ENCODE measurements at places on chromosomes 7 and 10.

- no peak for DNase-seq
Observed at GRCh38 chr10:126402721-126403695, 14.7 kb upstream of the ADAM12 start.

- DNase-seq, result no peak
Observed at GRCh38 chr7:157462419-157462771, 125.6 kb downstream of the DNAJB6 start.

DNA sequence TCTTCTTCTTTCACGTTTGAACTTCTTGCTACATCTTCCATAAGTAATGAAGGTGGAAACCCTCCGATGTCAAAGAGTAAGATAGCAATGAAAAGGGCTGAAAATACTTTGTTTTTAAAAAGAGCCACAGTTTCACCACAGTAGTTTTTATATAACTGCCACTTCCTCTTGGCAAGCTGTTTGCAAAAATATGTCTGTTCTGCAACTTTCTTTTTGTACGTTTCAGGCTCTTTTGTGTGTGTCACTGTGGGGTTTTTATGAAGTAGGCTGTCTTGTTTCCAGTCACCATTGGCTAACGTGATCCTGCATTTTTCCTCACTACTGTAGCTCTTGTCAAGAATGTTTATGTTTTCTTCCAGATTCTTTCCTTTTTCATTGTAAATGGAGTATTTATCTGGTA lies 55.6 kb downstream of the SLC16A9 start:
- DNase-seq, result no peak

GRCh38 chr10:34437906-34438305 lies 377.2 kb downstream of the PARD3 start:
- DNase-seq, result no peak

GRCh38 chr7:103388469-103389140 lies 41.2 kb downstream of the PSMC2 start:
- DNase-seq, result no peak

- no peak for DNase-seq
Observed at GRCh38 chr10:76388321-76389023, 957.0 kb downstream of the LRMDA start.

DNA sequence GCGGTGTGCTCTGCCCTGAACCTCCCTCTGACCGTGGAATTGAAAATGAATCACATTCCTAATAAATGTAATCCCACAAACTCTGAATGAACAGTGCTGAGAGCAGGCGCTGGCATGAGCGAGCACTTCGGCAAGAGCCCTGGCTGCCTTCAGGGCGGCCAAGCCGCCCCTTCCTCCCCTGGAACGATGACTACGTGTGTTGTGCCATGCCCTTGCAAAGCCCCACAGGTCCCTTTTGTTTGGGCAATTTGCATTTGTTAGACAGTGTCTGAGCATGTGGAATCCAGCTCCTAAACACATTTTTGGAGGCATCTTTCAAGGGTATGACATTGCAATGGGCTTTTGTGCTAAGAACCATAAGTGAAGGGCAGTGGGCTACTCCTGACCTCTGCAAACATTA lies 95.6 kb upstream of the MKI67 start:
- no peak for DNase-seq

GRCh38 chr10:71396711-71397295 lies at the start of gene CDH23:
Gene CDH23, plus strand, starts transcription at chr10:71396920. Its CDS starts 42,912 bp downstream, at chr10:71439832.
- DNase-seq, result no peak

GRCh38 chr10:72274730-72275350 lies 1.1 kb downstream of the DDIT4 start:
- DNase-seq, result peak; percentile 83

DNA sequence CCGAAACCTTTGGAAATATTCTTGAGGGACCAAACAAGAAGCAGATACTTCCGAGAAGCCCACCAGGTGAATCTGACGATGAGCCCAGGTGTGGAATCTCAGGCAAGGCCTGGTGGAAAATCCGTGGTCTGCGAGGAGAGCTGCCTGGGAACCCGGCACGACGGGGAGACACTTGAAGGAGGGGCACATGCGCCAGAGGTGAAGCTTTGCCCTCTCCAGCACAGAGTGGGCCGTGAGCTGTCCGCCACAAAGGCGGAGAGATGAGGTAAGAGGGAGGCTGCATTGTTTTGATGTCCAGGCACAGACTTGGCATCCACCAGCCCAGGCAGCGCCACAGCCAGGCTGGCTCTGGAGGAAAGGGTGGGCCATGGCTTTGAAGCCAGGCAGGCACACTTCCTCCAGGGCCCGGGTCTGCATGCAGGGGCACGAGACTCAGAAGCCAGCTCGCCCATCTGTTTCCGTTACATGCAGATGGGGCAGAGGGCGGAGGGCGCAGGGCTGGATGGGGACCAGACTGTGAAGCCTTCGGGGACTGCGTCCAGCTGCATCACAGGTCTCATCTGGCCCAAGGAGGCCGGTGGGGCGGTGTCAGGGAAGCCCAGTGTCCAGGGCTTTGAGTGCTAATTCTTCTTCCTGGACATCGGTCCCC lies 45.4 kb downstream of the CALML3 start:
- DNase-seq, result no peak

GRCh38 chr7:87564296-87564963 lies 36.3 kb downstream of the ABCB1 start:
- DNase-seq, result no peak

GRCh38 chr7:22477876-22478450 lies 22.0 kb downstream of the STEAP1B start:
- DNase-seq, result no peak

GRCh38 chr7:142553216-142553615 lies 196.1 kb upstream of the PRSS1 start:
- DNase-seq, result no peak

- no peak for DNase-seq
Observed at GRCh38 chr10:43028143-43028542, 48.7 kb upstream of the RET start.

DNA sequence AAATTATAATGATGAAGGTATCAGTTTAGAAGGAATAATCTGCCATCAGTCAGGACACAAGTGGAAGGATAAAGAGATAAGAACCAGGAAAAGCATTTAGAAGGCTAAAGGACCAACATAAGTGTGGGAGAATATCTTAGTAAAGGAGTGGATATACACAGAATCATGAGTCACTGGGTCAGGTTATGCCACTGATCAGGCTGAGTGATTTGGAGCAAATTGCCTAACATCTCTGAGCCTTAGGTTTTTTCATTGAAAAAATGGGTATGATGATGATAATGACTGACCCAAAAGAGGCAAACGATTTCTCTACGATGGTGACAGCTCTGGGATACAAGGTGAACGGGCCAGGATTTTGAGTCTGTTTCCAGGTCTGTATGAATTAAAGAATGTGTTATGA lies 2.8 kb upstream of the CUL1 start:
- DNase-seq, result no peak

DNA sequence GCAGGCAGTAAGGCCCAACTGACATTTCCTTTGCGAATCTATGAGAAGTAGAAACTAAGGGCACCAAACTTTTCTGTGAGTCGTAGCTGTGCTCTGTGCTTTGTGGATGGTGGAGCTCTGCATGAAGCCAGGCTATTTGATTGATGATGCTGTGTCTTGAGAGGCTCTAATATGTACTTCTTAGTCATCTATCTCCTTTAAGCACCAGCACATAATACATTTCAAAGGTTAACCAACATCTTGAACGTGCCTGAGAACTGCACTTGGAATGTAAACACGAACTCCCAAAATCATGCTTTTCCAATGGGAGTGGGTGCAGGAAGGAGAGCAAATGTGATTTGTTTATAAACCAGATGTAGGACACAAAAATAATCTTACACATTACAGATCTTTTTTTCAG lies 411.6 kb downstream of the PARD3 start:
- no peak for DNase-seq

DNA sequence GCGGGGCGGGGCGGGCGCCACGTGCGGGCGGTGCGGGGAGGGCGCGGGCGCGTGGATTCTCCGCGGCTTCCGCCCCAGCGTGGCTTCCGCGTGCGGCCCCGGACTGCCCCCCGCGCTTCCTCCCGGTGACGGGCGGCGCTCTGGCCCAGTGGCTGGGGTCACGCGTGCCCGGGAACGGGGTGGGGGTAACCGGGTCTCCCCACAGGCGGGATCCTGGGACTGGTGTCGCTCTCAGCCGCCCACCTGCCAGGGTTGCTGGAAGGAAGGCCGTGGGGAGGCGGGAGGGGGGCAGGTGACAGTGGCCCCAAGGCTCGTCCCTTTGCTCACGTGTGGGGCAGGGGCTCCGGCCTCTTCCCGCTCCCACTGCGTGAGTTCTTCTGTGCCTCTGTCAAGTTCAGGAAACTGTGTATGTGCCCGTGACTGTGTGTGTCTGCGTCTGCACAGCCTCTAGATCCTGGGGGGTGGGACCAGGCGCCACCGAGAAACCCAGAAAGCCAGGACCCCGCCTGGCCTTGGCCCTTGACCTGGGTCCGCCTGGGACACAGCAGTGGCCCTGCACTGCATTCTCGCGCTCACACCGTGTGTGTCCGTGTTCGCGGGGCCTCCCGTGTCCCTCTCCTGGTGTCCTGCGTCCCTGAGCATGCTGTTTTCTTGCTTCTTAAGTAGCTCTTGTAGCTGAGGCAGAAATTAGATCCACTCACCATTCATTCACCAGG lies 919 bp downstream of the MAFK start:
- DNase-seq, result peak; percentile 62

DNA sequence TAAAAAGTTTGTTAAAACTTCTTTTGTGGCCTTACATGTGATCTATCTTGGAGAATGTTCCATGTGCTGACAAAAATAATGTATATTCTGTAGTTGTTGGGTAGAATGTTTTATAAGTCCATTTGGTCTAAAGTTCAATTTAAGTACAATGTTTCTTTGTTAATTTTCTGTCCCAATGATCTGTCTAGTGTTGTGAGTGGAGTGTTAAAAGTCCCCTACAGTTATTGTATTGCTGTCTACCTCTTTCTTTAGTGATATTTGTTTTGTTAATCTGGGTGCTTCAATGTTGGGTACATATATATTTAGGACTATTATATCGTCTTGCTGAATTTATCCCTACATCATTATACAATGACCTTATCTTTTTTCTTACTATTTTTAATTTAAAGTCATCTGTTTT lies 6.9 kb downstream of the TMEM140 start:
- DNase-seq, result no peak

- no peak for DNase-seq
Observed at GRCh38 chr7:47573758-47574481, 8.0 kb downstream of the TNS3 start.

DNA sequence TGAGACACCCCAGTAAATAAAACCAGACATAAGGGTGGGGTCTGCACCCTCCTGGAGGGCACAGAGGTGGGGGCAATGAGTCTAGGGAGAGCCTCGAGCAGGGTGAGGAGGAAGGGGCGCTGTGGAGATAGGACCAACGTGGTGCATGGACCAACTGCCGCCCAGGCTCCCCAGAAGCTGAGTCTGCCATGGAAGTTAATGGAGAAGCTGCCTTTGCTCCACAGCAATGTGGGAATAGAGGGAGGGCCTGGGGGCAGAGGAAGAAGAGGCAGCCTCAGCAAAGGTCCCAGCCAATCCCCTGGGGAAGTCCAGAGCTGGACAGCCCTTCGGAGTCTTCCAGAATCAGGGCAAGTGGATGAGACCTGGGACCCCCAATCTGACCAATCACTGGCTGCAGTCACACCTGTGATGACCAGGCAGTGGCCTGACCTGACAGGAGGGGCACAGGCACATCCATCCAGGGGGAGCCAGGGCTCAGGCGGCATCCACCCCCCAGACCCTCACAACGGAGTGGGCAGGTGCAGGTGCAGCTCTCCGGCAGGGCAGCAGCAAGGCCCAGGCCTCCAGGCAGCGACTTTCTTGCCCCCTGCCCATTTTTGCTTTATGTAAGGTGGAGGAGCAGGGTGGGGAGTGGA lies 242.2 kb upstream of the PPP2R2D start:
- no peak for DNase-seq

DNA sequence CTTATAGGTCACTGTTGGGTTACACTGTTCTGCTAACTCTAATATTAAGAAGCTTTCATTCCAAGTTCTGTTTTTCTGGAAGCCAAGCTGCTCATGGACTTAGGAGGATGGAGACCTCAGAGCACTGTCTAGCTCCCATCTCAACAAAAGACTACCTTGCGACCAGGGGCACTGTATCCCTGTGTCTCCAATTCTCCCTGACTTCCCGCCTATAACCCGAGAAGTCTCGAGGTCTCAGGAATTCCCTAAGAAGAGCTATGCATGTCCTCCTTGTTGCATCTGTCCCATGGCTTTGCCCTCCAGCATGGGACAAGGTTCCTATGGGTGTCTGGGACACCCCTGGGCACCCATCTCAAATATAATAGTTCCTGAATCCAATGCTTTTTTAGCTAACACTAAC lies 31.2 kb downstream of the BTBD16 start:
- DNase-seq, result no peak

DNA sequence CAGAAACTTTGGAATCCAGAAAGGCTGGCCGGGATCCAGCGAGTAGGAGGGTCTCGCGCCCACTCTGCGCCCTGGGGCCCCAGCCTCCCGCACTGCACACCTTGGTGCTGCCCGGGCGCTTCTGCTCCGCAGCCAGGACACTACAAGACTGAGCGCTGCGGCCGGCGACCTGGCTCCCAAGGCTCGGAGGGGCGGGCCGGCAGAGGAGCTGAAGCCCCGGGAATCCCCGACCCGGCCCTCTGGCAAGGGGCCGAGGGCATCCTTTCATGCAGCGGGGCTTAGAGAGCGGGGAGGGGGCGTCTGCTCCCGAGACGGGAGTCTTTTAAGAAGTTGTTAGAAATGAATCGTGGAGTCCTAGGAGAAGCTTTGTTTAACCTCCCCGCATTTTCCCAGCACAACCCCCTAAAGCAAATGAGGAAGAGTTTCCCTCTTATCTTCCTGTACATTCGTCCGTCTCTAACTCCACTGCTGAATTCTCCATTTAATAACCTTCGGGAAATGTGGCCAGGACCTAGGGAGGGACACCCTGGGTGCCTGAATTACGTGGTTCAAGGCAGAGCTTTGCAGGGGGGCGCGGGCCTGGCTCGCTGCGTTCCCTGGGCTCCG lies 1.1 kb downstream of the VWC2 start:
- DNase-seq, result no peak

DNA sequence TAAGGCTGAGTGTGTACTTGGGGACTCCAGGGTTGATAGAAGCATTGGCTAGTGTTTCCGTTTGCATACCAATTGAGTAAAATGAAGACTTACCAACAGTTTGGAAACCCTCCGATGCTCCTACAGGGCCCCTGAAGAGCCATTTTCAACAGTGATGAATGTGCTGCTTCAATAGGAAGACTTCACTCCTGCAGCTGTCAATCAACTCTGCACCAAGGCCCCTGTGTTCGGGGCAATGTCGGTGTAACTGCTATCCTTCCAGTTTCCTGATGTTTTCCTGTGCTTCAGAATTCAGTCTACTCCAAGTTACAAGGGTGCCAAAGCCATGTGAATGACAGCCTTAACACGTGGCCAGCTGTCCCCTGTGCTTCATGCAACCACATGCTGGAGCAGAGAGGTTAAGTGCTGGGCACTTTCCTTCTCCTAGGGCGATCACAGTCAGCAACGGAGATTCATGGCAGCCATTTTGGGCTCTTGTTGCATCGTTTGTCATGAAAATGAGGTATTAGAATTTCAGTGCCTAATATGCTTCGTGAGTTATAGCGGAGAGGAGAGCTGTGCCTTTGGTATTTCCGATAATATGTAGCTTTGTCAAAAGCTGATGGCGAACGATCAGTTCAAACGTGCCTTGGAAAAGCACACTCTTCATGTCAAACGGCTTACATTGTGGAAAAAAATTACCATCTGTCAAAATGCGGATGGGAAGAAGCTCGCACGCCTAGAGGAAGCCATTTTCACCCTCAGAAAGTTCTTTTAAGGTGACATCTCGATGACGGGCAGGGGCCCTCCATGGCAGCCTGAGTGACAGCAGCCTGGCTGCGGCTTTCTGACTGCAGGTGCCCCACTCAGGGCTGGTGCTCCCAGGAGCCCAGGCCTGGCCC lies 287.8 kb downstream of the ACTR3B start:
- no peak for DNase-seq

- no peak for DNase-seq
Observed at GRCh38 chr10:97479939-97480338, 18.3 kb downstream of the MMS19 start.

- no peak for DNase-seq
Observed at GRCh38 chr10:103845972-103846371, 9.4 kb downstream of the SH3PXD2A start.
